ENCODE measurements at places on chromosomes 4 and X. TPM values are rescaled to one million over a fixed set of nuclear protein-coding genes. Genes with fewer than 3 reads are reported as not detected.

- ATAC-seq = no peak
Observed at GRCh38 chr4:33941854-33942253, 2302.5 kb downstream of the ARAP2 start.

DNA sequence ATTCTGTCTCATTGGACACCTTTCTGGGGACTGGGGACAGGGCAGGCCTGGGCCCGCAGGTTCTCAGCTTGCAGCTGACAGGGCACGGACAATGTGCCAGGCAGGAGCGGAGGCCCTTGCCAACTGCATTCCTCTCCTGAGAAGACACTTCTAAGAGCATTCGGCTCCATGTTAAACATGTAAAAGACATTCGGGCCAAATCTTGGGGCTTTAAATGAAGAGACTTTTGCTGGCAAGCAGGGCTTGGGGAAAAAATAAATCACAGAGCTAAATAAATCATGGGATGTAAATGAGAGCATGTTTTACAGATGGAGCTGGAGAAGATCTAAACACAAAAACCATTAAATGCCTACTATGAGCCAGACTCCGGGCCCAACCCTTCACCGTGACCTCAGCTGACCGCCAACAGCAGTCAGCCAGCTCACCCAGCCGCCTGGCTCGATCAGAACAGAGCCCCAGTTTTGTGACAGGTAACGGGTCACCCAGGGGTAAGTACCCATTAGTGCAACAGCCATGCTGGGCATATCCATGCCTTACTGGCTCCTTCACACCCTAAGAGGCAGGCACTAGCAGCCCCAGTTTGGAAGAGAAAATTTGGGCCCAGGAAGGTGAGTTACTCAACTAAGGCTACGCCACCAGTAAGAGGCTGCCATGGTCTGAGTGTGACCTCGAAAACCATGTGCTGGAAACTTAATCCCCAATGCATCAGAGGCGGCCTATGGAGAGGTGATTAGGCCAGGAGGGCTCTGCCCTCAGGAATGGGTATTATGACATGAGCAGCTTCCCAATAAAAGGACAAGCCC lies 14.7 kb downstream of the WDR1 start:
- ATAC-seq = no peak

The GLUD2 gene
- 2.0 TPM for total RNA-seq

DNA sequence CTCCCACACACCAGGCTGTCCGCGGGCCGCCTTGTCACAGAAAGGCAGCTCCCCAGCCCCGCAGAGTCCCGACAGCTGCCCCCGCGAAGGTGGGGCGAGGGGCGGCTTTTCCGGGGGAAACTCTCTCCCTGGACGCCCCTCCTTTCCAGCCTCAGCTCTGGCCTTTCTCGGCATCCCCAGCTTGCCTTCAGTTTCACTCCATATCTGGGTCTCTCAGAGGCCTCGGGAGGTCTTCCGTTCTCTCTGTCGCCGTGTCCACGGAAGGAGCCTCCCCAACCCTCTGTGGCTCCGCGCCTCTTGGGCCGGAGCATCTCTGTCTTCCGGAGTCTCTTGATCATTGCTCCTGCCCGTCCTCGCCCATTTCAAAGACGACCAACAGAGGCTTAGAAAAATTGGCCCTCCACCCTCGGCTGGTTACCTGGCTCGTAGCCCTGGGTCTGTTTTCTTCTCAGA lies 6.1 kb upstream of the MSX1 start:
- ATAC-seq = peak; percentile 25

- no peak for ATAC-seq
Observed at GRCh38 chrX:45347877-45348276, 147.2 kb upstream of the DIPK2B start.

- no peak for ATAC-seq
Observed at GRCh38 chrX:88991583-88992132, 244.6 kb downstream of the CPXCR1 start.

DNA sequence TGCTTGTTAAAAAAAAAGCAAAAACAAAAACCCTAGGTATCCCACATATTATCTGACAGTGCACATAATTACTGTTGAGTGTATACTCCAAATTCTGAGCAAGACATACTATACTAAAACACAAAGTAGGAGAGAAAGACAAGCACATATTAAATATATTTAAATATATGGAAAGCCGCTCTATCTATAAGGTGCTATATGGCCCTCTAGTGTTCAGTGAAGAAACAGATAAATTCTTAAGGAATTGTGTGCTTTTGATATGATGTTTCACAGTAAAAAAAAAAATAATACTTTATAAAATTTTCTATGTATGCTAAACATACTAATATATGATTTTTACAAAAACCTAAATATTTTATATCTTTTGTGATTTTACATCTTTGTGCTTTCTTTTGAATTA lies 137.8 kb downstream of the FBXW7 start:
- peak; percentile 36 for ATAC-seq

The RNF212 gene
- total RNA-seq = 5.9 TPM

The EDNRA gene
- 2.2 TPM for total RNA-seq

GRCh38 chr4:18203966-18204365 lies 182.4 kb upstream of the LCORL start:
- no peak for ATAC-seq

GRCh38 chr4:2882341-2882740 lies 38.7 kb downstream of the ADD1 start:
- no peak for ATAC-seq

DNA sequence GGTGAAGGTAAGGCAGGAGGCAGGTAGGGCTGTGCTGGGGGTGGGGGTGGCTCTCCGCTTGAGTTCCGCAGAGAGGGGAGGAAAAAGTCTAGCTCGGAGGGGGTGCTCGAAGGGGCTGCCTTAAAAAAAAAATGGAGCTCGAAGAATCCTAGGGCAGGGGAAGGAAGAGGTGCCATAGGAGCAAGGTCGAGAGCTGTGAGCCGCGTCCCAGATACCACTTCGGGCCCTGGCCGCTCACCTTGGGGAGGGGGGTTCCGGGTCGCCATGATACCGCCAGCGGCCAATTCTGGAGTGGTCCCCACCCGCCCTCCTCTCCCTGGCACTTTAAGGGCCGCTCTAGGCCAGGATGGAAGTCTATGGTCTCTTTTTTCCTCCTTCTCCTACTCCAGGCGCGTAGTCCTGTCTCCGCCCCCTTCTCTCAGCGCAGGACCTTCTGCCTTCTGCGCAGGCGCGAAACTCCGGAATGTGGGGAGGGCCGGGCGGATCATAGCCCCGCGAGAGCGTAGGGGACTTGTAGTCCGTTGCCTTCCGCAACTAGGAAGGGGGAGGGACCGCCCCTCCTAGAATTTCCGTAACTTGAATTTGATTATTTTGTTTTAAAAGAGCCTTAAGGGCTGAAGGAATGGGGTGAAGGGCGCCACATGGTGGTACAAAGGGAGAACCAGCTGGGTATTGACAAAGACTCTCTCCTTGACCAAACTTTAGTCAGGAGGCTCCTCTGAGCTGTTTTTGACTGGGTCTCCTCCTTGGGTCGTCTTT lies at the start of gene FUNDC1:
TSS of gene FUNDC1 (minus strand) at position 293 of the 759 bp plus-strand sequence. CDS start at position 266, 27 bp downstream.
- ATAC-seq = peak; percentile 97

DNA sequence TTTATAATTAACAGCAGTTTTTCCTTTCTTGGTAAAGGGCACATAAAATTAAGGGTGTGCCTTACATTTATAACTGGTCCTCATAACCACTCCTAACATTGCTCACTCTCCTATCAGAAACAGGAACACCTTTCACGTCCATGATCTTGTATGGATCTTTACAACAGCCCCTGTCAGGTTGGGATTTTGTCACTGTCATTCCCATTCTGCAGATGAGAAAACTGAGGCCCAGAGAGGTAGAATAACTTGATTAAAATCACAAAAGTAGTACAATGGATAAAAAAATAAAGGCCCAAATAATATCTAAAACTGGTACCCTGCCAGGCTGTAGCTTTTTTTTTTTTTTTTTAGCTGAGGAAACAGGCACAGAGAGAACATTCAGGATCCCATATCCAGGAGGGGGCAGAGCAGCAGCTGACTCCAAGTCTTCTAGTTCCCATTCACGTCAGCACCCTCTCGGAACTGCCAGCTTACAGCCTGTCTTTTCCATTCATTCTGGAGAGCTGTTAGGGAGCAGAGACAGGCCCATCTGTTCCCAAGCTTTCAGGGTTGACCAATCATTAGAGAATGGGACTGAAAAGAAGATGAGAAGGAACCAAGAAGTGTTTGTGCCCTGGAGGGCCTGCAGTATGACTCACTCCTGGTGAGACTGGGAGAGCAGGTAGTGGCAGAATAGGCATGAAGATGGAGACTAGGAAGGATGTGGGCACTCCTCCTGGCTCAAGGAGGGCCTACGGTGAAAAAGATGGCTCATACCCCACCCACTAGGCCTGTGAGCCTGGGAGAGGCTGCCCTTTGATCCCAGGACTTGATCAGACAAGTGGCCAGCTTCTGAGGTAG lies 7.3 kb downstream of the SUV39H1 start:
- peak; percentile 60 for ATAC-seq

- no peak for ATAC-seq
Observed at GRCh38 chr4:168361365-168362024, 42.9 kb upstream of the DDX60 start.

DNA sequence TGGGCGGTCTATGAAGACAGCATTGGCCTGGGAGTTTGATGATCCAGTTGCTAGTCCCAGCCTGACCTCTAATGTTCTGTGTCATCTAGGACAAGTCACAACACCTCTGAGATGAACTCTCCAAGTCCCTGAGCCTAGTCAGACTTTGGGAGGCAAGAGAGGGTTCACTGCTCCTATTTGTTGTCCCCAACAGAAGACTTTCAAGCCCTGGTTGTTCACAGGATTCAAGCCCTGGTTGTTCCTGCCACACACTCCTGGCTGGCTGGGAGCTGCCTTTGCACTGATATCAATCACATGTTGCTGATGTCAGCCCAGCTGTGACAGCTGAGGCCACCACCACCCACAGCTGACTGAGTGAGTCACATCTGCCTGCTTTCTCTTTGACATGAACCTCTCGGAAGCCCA lies 253.2 kb upstream of the RASGEF1B start:
- ATAC-seq = peak; percentile 98

The TLR10 gene
- not detected for total RNA-seq

GRCh38 chr4:169906104-169906503 lies 120.1 kb downstream of the MFAP3L start:
- ATAC-seq = no peak

GRCh38 chrX:10509397-10509796 lies 111.0 kb downstream of the MID1 start:
- no peak for ATAC-seq

- ATAC-seq = no peak
Observed at GRCh38 chrX:131747173-131747572, 203.3 kb downstream of the OR13H1 start.

- no peak for ATAC-seq
Observed at GRCh38 chr4:152607178-152607577, 71.3 kb upstream of the FBXW7 start.

The PNMA6E gene
- total RNA-seq = 0.81 TPM

The UGT2A1 gene
- 0.71 TPM for total RNA-seq

GRCh38 chrX:15496824-15497223 lies 3.7 kb upstream of the PIR start:
- no peak for ATAC-seq

- no peak for ATAC-seq
Observed at GRCh38 chr4:38226170-38226569, 266.0 kb downstream of the PTTG2 start.

The PUDP gene
- total RNA-seq = 8.0 TPM

The ESX1 gene
- total RNA-seq = not detected

DNA sequence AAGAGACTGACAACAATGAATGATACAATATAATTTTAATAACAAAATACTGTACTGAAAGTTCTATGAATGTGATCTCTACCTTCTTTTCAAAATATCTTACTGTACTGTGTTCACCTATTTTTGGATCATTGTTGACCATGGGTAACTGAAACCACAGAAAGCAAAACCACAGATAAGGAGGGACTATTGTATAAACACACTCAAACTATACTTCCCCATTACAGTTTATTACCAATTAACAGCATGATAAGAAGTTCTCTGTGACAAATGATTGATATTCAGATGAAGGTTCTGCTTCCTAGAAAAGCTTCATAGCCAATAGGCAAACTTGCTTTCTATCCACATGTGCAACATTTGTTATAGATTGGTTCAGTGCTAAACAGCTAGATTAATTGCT lies 50.1 kb downstream of the GABRG1 start:
- no peak for ATAC-seq

The FREM3 gene
- 0.05 TPM for total RNA-seq

The F8A2 gene
- total RNA-seq = not detected

GRCh38 chr4:37797374-37797773 lies 29.1 kb upstream of the PGM2 start:
- ATAC-seq = no peak

DNA sequence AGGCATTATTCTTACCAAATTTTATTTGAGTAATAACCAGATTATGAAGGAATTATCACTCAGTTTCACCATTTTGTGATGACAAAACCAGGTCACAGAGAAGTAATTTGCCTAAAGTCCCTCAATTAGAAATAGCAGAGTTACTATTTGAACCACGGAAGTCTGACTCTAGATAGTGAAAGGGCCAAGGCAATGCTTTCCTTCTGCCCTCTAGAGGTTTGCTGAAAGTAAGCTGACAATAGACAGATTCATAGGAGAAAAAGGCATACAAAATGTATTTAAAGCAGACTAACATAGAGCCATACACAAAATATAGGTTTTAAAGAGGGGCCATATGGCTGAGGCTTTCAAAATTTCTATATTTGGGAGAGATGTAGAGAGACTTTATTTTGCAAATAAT lies 43.1 kb downstream of the CXXC4 start:
- peak; percentile 77 for ATAC-seq

DNA sequence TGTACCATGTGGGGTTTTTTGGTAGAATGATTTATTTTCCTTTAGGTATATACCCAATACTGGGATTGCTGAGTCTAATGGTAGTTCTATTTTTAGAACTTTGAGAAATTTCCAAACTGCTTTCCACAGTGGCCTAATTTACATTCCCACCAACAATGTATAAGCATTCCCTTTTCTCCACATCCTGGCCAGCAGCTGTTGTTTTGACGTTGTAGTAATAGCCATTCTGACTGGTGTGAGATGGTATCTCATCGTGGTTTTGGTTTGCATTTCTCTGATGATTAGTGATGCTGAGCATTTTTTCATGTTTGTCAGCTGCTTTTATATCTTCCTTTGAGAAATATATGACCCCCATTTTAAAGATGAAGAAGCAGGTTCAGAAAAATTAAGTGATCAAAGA lies 153.7 kb downstream of the CBR4 start:
- no peak for ATAC-seq

The XPNPEP2 gene
- not detected for total RNA-seq

GRCh38 chr4:69088473-69088872 lies 7.8 kb upstream of the UGT2B7 start:
- ATAC-seq = no peak

- no peak for ATAC-seq
Observed at GRCh38 chr4:4800646-4801408, 58.6 kb upstream of the MSX1 start.

DNA sequence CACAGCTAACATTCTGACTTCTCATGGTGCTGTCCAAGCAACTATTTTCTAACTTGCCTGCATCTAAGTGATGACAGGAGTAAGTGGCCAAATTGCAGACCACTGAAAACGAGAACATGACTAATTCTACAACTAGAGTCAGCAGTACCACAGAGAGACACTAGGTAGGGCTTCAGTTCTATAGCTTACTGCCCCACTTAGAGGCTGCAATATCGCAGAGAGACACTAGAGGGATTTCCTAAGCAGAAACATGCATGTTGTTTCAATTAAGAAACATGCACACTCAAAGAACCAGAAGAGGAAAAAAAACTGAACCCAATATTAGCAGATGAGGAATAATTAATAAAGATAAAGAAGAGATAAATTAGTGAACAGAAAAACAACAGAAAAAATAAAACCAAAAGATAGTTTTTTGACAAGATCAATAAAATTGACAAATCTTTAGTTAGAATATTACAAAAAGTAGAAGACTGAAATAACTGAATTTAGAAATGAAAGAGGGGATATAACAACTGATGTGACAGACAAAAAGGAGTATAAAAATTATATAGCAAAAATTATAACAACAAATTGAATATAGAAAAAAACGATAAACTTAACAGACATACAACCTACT lies 100.8 kb downstream of the SPIN4 start:
- ATAC-seq = peak; percentile 58

The MAGEC3 gene
- total RNA-seq = not detected

The ATP2B3 gene
- total RNA-seq = 0.87 TPM
